Fibroblast of mammary gland (primary cell): ENCODE measurements at places on chromosomes 16 and 17.

DNA sequence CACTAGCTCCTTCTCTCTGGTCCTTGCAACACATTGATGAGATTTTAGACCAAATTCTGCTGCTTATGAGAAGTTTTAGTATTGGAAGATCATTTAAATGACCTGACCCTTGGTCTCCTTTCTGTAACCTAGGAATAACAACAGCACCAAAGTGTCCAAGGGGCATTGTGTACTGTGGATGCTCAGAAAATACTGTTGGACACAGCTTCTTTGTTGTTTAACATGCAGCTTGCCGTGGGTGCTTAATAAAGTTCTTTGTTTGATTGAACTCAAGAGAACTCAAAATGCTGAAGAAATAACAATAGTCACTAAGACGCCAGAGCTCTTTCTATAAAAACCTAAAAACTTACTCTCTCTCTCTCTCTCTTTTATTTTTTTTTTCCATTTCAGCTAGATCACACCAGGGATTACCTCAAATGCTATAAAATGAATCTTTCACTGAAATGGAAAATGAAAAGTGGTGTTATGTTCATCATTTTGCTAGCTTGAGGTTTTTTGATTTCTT is 548.9 kb upstream of the CDH8 start:
- no peak for DNase-seq

- no peak for DNase-seq
These were observed 2.8 kb downstream of the IRX3 start for GRCh38 chr16:54283725-54284318.

- DNase-seq: no peak
These were observed 186.8 kb downstream of the COPRS start for GRCh38 chr17:31672161-31672819.

- peak; percentile 10 for DNase-seq
These were observed 715.7 kb upstream of the SOX9 start for GRCh38 chr17:71405101-71405500.

DNA sequence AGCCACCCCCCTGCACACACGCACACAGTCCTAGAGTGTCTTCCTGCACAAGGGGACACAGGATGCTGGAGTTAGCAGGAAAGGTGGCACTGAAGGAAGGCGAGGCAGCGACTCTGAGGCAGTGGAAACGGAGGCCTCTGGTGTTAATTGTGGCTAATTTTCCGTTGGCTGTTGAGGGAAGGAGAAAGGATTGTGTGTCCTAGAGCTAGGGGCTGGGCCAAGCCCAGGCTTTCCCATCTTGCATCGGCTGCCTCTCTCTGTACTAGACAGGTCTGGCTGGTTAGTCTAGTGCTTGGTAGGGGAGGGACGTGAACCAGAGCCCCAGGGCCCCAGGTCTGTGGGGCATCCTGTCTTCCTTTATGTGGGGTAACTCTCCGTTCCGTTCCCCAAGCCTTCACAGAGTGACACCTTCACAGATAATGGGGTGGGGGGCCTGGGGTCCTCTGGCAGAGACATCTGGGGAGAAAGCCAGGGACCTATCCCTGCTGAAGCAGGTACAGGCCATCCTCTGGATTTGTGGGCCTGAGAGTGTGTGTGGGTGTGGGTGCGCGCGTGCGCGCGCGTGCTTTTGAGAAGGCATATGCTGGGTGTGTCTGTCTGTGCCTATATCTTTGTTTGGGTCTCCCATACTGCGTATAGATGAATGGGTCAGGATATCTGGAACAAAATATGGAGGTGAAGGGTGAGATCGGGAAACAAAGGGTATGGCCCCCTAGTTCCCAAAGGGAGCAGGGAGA is at the start of gene CHD3:
TSS of gene CHD3 (plus strand) at position 606 of the 737 bp plus-strand sequence. CDS start 212 bp downstream, outside the sequence.
- no peak for DNase-seq

DNA sequence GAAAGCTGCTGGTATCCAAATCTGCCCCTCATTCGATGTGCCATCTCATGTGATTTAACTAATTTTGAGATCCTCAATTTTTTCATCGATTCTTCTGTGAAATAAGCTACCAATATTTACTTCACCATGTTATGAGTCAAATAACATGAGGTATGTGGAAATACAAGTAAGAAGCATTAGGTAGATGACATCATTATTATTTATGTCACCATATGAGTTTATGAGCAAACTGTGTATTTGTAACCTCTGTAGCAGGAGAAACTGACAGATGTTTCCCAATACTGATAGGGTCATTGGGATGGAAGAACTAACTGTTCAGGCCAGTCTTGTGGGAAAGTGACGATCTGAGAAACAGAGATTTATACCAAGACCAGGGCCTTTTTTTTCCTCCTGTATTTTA is 229.4 kb upstream of the GOT2 start:
- DNase-seq: no peak

DNA sequence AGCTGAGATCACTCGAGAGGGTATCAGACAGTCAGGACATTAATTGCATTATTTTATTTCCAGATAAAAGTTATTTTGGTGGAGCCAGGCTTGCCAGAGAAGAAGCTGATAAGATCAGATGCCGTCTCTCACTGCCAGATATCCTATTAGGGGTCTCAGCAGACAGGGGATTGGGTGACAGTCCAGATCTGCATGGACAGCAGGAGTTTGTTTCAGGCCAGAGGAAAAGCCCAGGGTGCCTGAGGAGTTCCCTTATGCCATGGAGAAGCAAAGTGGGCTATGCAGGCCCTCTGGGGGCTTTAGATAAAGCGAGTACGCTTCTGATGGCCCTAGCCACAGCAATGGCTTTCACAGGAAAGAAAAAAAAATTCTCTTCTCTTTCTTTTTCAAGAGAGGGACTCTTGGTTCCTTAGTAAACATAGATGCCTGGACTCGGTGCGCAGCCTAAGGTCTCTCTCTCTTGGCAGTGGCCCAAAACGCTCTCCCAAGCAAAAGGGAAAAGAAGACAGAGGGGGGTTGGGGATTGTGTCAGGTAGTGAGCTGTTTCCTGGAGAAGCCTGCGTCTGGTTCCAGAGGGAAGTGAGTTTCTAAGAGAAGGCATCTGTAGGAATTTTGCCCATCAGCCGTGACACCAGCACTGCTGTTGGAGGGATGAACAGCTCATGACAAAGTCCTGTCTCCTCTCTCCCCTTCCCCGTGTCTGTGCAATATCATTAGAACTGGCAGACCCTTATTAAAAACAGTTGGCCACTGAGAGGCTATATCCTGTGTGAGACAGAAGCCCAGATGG is 166.3 kb upstream of the FOXF1 start:
- DNase-seq: no peak

DNA sequence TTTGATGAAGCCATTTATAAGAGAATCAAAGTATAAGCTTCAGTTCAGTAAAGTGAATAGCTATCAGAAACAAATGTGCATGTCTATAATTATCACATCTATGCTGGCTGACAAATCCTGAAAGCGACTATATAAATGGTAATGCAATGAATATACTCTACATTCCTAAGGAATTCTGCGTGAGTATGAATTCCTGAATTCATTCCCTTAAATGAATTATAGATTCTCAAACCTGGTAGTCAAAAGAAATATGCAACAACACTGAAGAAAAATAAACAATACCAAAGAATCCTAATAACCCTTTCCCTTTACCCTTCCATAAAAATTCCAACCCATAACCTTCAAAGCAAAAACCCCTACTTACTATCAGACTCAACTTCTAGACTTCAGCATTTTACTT is 416.6 kb upstream of the PMFBP1 start:
- DNase-seq: no peak

DNA sequence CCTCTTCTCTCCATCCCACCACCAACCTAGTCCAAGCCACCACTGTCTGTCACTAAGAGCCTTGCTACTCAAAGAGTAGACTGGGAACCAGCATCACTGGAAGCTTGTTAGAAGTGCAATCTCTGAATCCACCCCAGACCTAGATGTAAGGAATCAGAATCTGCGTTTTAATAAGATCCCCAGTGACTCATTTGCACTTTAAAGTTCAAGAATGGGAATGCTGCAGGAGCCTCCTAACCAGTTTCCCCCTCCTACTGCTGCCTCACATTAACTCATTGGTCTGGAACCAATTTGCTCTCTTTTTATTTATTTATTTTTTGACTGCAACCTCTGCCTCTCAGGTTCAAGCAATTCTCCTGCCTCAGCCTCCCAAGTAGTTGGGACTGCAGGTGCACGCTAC is 19.8 kb upstream of the LYRM9 start:
- DNase-seq: peak; percentile 11

- DNase-seq: peak; percentile 86
These were observed 9.3 kb downstream of the CORO6 start for GRCh38 chr17:29613352-29613837.

DNA sequence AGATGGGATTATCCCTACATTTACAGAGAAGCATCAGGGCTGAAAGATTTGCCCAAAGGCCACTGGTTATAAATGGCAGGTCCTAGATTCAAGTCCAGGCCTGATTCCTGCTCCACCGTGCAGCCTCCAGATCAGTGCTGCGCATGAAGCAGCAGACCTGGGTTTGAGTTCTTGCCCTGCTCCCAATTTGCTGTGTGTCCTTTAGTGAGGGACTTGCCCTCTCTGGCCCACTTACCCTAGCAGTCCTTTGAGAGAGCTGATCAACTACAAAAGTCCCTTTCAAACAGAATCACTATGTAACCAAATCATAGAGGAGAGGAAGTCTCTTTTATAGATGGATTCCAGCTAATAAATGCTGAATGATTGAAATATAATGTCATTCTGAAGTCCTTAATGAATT is 200.4 kb downstream of the RAB11FIP4 start:
- no peak for DNase-seq

- peak; percentile 40 for DNase-seq
These were observed 543 bp downstream of the ARHGAP23 start for GRCh38 chr17:38428643-38429371.

DNA sequence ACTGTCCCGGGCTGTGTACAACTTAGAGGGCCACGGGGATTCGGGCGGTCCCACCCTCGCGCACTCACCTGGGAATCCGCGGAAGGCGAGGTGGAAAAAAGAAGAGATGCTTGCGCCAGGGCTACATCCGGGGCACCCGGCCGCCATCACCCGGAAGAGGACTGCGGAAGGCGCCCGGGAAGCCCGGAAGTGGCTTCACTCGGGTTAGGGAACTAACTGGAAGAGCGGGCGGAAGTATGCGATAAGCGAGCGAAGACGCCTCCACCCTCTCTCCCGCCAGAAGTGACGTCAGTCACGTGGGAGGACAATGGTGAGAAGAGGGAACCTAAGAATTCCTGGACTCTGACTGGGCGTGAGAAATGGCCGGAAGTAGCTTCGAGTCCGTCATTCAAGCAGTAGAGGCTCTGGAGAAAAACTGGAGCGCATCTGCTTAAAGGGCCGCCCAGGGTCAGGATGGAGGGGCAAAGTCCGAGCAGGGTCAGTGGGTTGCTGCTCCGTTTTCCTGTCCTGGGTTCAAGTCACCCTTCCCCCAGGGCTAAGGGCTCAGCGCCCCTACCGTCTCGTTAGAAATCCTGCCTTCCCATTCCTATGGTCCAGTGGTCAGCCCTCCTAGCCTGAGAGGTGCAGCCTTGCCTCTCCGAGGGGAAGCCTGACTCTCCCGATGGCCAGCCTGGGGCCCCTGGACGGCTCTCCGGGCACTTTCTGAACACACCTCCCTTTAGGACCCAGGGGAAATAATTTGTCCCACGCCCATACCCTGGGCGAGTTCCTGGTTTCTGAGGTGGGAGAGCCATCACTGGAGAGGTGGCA is at the start of gene CD2BP2:
TSS of gene CD2BP2 (minus strand) at position 165 of the 810 bp plus-strand sequence. CDS start 627 bp downstream, outside the sequence.
- DNase-seq: peak; percentile 100

GRCh38 chr16:50668368-50669008 is 12.6 kb downstream of the SNX20 start:
- no peak for DNase-seq

DNA sequence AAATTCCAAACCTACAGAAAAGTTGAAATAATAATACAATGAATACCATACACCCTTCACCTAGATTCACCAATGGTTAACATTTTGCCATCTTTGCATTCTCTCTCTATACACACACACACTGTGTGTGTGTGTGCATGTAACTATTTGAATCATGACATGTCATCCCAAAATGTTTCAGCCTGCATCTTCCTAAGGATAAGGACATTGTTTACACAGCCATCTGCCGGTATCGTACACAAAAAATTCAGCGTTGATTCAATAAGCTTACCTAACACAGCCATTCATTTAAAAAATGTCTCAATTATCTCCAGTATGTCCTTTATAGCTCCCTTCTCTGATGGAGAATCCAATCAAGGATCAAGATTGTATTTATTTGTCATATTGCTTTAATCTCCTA is 3.9 kb downstream of the MXRA7 start:
- DNase-seq: no peak

DNA sequence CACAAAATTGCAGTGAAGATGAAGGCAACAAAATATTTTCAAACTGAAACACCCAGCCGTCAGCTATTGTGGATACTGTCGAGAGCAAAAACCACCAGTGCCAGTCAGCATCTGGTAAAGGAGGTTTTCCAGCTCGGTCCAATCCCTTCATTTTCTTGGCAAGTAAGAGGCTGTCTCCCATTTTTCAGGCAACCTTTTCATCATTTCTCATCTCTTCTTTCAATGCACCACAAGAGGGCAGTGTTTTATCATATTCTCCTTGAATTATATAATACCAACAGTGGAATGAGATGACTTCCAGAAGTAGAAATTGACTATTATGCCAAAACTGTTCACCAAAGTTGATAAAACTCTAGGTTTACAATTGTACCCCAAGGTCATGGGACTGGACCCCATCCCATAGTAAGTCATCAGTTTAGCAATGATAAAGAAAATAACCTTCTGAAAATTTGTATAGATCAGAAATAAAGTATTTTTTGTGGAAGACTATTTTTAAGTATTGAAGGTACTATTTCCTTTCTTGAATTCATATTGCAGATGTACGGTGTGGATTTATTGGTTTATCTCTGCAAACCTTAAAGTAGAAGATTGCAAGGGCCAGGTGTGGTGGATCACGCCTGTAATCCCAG is 16.8 kb downstream of the NQO1 start:
- DNase-seq: peak; percentile 83

DNA sequence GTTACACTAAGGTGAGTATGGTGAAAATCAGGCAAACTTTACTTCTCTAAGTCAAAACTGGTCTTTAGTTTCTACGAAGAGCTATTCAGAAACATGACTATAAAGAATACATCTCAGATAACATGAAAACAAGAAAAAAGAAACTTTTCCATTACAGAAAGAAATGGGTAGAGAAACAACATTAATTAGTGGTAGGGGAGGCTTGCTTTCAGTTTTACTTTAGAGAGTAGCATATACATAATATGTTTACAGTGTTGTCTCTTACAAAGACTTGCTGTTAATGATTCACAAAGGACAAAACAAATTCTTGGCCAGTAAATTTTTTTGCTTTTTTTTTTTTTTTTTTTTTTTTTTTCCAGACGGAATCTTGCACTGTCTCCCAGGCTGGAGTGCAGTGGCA is 34.2 kb downstream of the CRLF3 start:
- DNase-seq: no peak

- peak; percentile 78 for DNase-seq
These were observed 885 bp upstream of the VASN start for GRCh38 chr16:4370570-4371356.
